ENCODE measurements at places on chromosomes 1 and 21.

- DNase-seq, result no peak
Measured at GRCh38 chr1:46302641-46303037, 777 bp downstream of the LRRC41 start.

DNA sequence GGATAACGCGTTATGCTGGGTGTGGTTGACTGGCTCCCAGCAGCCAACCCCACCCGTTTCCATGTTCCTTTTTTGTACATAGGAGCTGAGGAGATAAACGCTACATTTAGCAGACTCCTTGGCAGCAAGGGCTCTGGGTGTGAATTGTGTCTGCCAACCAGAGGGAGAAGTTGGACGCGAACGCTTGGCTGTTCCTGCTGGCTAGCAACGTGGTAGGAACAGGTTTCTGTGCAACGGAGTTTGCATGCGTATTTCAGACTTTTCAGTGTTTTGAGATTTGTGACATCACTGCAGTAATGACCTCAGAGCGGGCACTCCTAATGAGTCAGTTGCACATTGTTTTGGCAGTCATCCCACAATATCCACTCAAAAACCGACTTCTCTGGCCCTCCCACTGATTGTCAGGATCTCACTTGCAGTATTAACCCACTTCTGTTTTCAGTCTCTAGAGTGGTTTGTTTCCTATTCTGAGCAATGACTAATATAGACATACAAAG lies 98.7 kb upstream of the RGS1 start:
- DNase-seq, result no peak

DNA sequence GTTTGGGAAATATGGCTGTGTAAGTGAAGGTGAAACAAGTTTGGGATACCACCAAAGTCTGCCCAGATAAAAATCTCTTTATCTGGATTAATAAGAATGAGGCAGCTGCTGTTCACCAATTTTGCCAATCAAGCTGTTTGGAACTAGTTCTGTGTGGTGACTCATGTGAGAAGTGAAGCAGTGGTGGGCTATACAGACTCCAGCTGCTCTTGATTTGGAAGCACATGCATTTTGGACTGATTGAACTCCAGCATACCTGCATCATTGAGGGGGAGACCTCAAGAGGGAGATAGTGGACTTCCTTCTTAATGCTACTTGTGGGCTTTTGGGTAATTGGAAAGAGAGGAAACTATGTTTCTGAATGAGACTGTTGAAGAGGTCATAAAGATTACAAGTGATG lies 99.2 kb upstream of the B3GALT2 start:
- no peak for DNase-seq

GRCh38 chr1:181784039-181784683 lies 277.4 kb downstream of the ZNF648 start:
- DNase-seq, result no peak
